ENCODE measurements at places on chromosomes 3 and 15.

GRCh38 chr3:31251083-31251482 lies 281.6 kb upstream of the STT3B start:
- no peak for DNase-seq

GRCh38 chr15:36130641-36131310 lies 448.6 kb upstream of the CDIN1 start:
- DNase-seq: no peak

- no peak for DNase-seq
Observed at GRCh38 chr15:71591057-71591456, 219.3 kb upstream of the NR2E3 start.

DNA sequence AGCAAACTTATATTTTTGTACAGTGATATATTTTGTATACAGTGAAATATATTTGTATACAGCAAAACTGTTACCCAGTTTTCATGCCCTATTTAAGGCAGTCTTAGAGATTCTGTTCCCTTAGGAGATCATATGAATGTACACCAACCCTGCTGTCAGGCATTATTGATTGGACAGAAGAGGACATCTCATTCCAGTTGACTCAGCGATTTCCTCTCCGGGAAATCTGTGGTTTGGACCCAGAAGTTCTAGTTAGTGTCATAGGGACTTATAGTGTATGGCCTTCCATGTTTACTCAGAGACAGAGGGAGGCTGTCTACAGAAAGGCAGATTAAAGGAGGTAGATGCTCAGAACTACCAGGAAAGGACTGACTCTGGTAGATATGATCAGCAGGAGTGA lies 318.8 kb upstream of the KCNMB2 start:
- DNase-seq: no peak

DNA sequence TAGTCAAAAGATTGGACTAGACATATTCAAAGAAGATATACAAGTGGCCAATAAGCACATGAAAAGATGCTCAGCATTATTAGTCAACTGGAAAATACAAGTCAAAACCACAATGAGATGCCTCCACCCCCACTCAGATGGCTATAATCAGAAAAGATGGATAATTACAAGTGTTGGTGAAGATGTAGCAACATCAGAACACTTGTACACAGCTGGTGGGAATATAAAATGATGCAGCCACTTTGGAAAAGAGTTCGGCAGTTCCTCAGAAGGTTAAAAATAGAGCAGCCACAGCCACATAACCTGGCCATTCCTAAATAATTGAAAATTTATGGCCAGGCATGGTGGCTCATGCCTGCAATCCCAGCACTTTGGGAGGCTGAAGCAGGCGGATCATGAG lies 38.4 kb downstream of the HEG1 start:
- no peak for DNase-seq

- DNase-seq: no peak
Observed at GRCh38 chr3:89042236-89042835, 65.1 kb upstream of the EPHA3 start.

DNA sequence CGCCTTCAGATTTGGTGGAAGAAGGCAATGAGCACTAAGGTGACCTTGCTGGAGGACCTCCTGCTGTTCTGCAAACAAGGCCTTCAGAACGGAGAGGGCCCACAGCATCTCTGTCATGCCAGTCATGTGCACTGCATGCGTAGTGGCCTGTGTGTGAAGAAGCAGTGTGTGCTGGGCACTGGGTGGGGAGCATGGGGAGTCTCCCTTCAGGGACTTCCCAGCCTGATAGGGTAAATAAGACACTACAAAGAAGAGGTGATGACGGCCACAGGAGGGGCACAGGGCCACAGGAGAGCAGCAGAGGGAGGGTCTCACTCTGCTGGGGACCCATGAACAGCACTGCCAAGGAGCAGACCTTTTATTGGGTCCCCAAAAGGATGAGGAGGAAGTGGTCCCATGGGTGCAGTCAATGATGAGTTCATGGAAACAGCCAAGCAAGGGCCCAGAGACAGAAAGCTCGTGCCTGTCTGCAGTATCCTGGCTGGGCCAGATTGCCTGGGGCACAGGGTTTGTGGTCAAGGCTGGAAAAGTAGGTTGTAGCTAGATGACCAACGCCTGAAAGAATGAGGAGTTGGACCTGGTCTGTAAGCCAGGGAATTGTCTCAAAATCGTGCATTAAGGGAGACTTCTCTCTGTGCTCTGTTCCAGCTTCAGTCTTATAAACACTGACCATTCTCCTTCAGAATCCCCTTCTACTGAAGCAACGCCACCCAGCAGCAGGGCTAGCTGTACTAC lies 67.8 kb upstream of the SEC61A1 start:
- DNase-seq: no peak

- DNase-seq: no peak
Observed at GRCh38 chr3:111720681-111721380, 125.7 kb upstream of the ZBED2 start.

- DNase-seq: no peak
Observed at GRCh38 chr15:71529361-71529760, 281.0 kb upstream of the NR2E3 start.

Measured in inflammatory macrophage treated with lipopolysaccharide for 1 hour (primary cell).